AG09309 (cell line): ENCODE measurements at places on chromosomes 5 and 9.

- DNase-seq = no peak
These were observed 35.1 kb downstream of the DENND1A start for GRCh38 chr9:123894822-123895221.

GRCh38 chr5:36878392-36879082, 2.0 kb downstream of the NIPBL start:
- DNase-seq = no peak

GRCh38 chr9:116668970-116669695, 18.0 kb upstream of the TRIM32 start:
- DNase-seq = no peak

GRCh38 chr9:127049581-127049980, 72.9 kb downstream of the ANGPTL2 start:
- no peak for DNase-seq

GRCh38 chr5:21709770-21710169, 1143.4 kb downstream of the CDH12 start:
- DNase-seq = no peak

GRCh38 chr9:68974901-68975300, 39.0 kb downstream of the PRKACG start:
- DNase-seq = no peak

GRCh38 chr5:20470997-20471396, 483.0 kb upstream of the CDH18 start:
- no peak for DNase-seq

GRCh38 chr9:18660001-18660400, 186.0 kb downstream of the ADAMTSL1 start:
- no peak for DNase-seq

DNA sequence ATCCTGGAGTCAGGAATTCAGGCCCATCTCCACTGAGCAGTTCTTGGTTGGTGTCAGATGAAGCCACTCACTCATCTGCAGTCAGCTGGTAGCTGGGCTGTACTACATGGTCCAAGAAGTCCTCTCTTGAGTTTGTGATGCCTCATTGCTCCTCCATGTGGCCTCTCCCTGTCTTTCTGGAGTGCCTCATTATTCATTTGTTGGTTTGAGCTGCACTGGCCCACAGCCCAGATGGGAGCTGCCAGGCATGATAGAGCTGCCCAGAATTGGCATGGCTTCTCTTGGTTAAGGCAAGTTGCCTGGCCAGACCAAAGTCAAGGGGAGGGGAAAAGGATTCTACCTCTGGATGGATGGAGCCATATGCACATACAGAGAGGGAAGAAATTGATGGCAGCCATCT, 8.0 kb downstream of the PTCD2 start:
- DNase-seq = peak; percentile 25

- DNase-seq = no peak
These were observed 31.1 kb downstream of the SLC24A2 start for GRCh38 chr9:19757745-19758144.

GRCh38 chr5:61217214-61217613, 54.9 kb upstream of the SMIM15 start:
- DNase-seq = no peak

DNA sequence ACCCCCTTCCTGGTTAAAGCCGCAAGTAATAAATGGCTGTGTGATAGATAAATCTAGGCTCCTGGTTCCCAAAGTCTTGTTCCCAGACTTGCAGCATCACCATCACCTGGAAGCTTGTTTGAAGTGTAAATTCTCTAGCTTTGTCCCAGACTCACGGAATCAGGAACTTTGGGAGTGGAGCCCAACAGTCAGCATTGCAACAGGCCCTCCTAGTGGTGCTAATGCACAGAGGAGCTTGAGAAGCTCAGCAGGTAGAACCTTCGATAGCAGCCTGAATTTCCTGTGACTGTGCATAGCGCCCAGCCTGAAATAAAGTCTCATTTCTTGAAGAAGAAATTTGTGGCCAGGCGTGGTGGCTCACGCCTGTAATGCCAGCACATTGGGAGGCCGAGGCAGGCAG, 30.3 kb upstream of the MELK start:
- DNase-seq = no peak

DNA sequence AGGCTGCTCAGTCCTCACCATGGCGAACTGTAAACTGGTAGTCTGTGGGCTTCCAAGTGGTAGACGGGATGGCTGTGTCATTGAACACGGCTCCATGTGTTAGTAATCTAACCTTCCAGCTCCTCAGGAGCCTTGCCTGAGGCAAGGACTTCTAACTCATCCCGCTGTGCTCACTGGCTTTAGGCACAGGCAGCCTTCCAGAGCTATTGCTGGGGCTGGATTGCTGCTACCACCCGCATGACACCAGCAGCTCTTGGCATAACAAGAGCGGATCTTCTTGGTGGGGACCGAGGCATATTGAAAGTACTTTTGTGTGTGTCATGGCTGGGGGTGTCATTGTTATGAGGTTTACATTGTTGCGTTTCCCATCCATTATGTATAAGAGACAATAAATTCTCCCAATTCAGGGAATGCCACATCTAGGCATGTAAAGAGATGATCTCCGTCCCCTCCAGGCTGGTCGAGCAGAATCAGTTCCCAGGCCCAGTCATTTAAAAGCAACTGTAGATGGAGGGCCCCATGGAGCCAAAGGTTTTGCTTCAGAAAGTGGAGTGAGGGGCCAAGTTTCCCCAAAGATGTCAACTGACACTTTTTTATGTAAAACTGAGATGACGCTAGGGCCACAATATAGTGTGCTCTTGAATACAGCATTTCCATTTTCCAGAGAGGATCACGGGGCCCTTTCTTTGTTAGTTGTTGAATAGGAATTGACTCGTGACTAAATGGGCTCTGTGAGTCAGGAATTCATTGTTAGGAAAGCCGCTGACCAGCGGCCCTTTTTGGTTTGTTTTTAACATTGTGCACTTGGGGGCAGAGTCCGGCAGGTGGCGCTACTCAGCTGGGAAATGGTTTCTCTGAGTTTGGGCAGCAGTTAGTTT, 759.5 kb downstream of the TAF11L14 start:
- DNase-seq = no peak

DNA sequence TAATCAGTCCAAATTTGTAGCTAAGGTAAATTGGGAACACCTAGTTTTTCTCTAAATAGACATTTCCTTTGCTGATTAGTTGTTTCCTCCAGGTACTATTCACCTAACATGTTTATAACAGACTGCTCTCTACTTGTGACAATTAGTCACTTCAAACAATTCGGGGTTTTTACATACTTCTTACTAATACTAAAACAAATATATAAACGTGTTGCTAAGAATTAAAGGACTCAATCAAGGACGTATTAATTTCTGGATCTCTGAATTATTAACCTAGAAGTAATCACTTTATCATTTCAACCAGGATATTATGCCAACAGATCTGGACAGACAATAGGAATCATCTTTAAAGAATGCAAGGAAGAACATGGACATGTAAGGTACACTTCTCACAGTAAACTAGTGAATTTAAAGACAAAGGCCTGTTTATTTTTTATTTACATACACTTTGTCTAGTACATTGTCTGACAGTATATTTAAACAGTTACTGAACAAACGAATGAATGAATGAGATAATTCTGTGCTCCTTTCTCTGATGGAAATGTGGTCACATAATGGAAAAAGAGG, 22.3 kb downstream of the PJA2 start:
- DNase-seq = no peak

DNA sequence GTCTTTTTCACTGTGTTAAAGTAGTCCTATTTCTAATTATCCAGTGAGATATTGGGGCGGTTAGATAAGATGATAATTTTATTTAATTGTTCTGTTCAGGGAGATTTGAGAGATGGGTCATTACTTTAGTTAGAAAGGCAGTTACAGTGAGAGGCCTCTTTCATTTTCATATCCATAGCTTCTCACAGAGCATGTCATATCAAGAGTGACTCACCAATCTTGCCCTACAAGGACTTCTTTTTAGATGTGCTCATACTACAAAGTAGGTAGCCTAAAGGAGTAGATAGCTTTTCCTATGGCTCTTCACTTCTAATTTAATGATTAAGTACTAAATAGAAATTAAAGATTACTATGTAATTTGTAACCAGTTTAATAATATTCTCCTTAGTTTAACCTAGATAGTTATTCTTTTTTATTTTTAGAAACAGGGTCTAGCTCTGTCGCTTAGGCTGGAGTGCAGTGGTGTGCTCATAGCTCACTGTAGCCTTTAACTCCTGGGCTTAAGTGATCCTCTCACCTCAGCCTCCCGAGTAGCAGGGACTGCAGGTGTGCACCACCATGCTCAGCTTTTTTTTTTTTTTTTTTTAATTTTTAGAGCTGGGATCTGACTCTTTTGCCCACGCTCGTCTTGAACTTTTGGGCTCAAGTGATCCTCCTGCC, 71.0 kb downstream of the FER start:
- DNase-seq = peak; percentile 10

DNA sequence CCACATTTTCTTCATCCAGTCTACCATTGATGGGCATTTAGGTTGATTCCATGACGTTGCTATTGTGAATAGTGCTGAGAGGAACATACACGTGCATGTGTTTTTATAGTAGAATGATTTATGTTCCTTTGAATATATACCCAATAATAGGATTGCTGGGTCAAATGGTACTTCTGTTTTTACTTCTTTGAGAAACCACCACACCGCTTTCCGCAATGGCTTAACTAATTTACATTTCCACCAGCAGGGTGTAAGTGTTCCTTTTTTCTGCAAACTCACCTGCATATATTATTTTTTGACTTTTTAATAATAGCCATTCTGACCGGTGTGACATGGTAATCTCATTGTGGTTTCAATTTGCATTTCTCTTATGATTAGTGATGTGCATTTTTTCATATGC, 82.2 kb upstream of the RFX3 start:
- no peak for DNase-seq
